HT-29 (cell line): ENCODE measurements at places on chromosomes 1 and 21. TPM values are rescaled to one million over a fixed set of nuclear protein-coding genes. Genes with fewer than 3 reads are reported as not detected.

SSR2 gene
- 227 and 261 TPM in 2 replicates for total RNA-seq

DNA sequence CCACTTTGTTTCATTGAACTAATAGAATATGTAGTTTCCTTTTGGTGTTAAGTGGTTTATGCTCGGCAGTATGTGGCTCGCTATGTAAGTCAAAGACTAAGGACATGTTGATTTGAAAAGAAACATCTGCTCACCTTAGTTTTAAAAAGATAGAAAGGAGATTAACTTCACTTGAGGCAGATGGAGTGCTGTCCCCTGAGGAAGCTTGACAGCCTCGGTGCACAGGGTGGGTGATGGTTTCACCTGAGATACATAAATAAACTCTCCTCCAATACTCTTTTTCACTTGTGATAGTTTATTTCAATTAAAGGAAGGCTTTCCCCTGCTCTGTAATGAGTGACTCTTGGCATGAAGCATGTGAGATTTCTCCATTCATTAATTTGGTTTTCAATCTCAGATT is 70.8 kb upstream of the FMN2 start:
- no peak for DNase-seq

TNFRSF8 gene
- 0.10 TPM in 1 of 2 replicates, not detected in the other for total RNA-seq

GRCh38 chr1:78006521-78006920 is 1.8 kb downstream of the DNAJB4 start:
- no peak for DNase-seq

- DNase-seq = peak; percentile 46
These were observed 9.0 kb upstream of the RPTN start for GRCh38 chr1:152167835-152168534.

- DNase-seq = no peak
These were observed 235.3 kb downstream of the TOMM20 start for GRCh38 chr1:234893359-234893724.
